ENCODE measurements at places on chromosomes 6 and 20. TPM values are rescaled to one million over a fixed set of nuclear protein-coding genes. Genes with fewer than 3 reads are reported as not detected.

DNA sequence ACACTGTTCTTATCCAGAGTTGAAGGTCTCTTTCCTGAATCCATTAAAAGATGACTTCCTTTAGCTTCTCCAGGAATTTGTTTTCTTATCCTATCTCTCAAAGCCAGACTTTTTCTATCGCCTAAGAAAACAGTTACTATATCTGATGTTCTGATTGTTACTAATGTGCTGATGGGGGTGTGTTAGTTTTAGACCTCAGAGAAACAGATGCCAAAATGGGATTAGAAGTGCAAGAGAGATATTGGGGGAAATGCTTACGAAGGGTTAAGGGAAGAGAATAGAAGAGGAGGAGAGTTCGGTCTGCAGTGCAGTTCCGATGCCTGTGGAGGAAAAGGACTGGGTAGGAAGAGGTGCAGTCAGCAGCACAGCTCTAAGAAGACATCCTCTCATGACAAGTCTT is 35.7 kb upstream of the ADGRG6 start:
- DNase-seq = no peak

- DNase-seq = no peak
These were observed 46.6 kb upstream of the AFDN start for GRCh38 chr6:167779993-167780655.

DNA sequence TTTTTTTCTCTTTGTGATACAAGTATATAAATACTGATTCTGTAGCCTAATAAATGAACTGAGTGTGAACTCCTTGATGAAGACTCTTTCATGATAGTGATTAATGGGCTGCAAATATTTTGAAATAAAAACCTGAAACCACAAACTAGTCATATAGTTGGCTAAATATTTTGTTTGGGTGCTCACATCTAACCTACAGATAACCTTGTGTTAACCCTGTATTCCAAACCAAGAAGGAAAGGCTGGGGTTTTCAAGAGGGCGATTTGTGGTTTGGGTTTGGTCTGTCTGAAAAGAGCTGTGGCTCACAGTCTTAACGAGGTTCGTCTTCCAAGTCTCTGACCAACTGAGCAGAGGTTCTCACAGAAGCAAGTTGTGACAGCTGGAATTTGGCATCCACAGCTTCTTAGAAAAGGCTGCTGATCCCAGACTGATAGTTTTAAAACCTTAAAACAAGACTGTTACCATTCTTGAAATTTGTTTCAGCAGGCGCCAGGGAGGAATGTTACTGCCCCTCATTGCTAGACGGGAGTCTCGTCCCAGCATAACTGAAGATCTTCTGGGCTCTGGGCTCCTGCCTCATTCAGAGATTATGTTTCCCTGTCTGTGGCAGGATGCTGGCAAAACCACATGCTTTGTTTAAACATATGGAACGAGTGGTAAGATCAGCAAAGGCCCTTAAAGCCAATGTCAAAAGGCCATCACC is 736.4 kb upstream of the MARCKS start:
- DNase-seq = peak; percentile 78

DNA sequence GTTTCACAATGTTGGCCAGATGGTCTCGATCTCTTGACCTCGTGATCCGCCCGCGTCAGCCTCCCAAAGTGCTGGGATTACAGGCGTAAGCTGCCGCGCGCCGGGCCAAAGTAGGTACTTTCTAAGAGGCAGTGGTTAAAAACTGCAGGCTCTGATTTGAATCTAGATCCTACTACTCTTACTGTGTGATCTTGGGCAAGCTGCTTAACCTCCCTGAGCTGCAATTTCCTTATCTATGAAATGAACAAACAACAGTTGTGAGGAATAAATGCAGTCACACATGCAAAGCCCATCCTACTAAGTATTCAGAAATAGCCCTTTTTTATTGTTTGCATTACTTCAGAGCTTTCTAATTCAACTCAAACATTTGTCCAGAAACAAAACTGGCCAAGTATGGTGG is 2.9 kb downstream of the FAXC start:
- DNase-seq = no peak

DNA sequence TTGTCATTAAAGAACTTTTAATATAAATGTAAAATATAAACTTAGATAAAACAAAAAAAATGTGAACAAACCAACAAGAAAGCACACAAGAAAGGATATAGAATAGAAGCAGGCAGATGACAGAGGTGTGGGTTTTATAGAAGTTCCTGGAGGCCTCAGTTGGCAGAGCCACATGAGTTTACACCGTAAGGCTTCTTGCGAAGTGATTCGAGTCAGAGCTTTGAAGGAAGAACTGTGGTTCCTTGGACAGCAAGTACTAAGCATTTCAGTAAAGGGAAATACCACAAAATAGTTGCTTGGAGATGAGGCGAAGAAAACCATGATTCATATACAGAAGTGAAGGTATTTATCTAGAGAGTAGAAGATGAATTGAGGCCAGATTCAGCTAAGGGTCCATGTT is 207.9 kb upstream of the EYA4 start:
- peak; percentile 1 for DNase-seq

PTCRA gene
- total RNA-seq = not detected

CLVS2 gene
- 0.04 TPM for total RNA-seq
